ENCODE measurements at places on chromosomes 4 and X.

- DNase-seq: no peak
Observed at GRCh38 chrX:77640702-77641101, 145.3 kb downstream of the ATRX start.

GRCh38 chr4:40187386-40187906, 9.4 kb upstream of the RHOH start:
- DNase-seq: no peak

DNA sequence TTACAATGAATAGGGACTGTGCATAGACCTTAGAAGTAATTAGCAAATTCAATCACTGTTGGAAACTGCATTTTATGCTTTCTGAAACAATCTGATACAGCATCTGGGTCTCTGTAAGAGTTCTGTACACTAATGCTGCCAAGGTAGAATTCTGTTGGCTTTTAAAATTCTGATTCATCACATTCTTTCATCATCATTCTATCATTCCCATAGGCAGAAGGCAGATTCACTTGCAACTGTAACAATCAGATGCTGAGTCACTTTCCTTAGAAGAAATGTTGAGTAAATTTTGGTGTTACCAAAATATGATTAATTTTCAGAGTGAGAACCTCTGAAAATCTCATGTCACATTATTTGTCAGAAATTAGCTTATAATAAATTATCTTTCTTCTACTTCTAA, 267.2 kb downstream of the MAPK10 start:
- no peak for DNase-seq

DNA sequence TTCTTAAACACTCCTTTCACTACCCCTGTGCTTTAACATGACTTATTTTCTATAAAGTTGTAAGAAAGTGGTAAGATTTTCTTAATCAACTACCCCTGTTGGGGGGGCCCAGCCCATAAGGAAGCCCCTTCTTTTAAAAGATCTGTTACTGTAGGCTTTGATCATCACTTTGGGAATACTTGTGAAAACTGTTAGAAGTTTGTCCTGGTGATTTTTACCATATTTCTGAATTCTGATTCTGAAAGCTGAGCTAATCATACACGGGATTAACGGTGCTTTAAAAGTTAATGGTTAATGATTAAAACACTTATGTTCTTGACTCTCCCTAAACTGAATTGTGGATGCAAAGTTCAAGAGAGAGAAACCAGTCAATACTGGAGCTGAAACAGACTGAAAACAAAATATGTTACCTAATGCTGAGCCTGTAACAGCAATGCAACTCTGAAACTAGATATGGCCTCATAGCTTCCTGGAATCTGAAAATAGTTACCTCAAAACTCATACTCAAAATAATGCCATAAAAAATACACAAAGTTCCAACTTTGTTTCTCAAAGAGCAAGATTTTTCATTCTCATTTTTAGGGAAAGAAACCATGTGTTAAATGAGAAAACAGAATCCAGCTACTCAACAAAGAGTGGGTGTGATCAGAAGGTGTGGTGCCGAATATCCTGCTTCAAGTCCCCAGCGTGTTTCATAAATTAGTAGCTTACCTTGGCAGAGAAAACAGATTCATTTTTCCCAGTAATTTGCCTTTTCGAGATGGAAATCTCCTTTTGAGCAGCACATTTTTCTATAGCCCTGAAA, 31.6 kb downstream of the ADH7 start:
- no peak for DNase-seq

- no peak for DNase-seq
Observed at GRCh38 chr4:97942951-97943350, 200.3 kb downstream of the STPG2 start.

GRCh38 chr4:104451573-104451972, 43.1 kb downstream of the CXXC4 start:
- DNase-seq: peak; percentile 1

GRCh38 chr4:8306511-8307021, 37.0 kb downstream of the HTRA3 start:
- DNase-seq: no peak

GRCh38 chr4:42632653-42633382, 24.1 kb downstream of the ATP8A1 start:
- no peak for DNase-seq

All from NT2/D1 (cell line).